HFF-Myc (cell line): ENCODE measurements at places on chromosomes 7 and 10.

- no peak for DNase-seq
These were observed 14.0 kb upstream of the IL6 start for GRCh38 chr7:22712999-22713398.

DNA sequence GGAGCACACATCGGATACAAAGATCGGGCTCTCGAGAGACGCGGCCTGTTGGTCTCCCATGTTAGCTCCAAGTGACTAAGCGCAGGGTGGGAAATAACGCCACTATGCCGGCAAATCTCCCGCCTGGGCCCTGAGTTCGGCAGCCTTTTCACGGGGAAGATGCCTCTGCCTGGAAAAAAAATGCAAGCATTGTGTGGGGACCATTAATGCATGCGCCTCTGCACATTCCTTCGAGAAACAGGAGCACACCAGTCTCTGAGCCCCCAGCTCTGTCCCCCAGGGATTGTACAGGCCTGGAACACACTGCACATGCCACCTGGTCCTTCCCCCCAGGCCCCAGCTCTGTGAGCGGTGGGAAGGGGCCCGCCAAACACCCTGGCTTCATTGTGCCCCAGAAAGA lies 44.1 kb downstream of the FBXW4 start:
- DNase-seq, result no peak

DNA sequence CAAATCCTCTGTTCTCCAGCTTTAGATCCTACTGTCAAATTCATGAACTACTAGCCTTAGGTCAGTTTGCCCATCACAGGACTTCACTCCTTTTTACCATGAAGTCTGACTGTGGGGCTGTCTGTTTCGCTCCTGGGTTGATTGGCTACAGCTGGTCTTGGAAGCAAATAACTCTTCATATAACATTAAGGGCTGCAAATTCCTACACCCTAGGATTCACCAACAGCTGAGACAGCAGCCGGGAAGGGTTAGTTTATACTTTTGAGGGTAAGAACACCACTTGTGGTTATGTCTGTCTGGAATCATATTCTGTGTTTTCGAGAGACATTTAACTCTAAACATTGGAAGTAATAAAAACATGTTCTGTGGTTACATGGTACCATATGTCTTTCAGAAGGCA lies 55.9 kb upstream of the KIAA1217 start:
- DNase-seq, result no peak

DNA sequence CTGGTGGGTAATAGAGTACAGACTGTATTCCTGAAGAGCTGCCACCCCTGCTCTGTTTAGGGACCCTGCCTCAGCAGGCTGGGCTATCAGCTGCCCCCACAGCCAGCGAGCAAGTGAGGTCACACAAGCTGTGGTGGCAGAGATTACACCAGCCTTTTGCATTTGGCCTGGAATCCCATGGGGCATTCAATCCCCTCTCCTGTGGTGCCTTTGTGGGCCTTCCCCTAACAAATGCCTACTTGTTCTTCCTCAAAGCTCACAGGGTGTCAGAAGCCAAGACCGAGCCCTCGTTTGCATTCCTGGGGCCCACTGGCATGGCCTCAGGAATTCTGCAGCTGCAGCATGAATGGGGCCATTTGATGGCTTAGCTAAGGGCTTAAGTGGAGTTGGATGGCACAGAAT lies 212.7 kb upstream of the PHYHIPL start:
- no peak for DNase-seq

- no peak for DNase-seq
These were observed 38.3 kb downstream of the AHCYL2 start for GRCh38 chr7:129263168-129263567.

GRCh38 chr10:111338035-111338434 lies 261.2 kb downstream of the ADRA2A start:
- DNase-seq, result no peak

- no peak for DNase-seq
These were observed 151.8 kb upstream of the CELF2 start for GRCh38 chr10:10865913-10866312.

DNA sequence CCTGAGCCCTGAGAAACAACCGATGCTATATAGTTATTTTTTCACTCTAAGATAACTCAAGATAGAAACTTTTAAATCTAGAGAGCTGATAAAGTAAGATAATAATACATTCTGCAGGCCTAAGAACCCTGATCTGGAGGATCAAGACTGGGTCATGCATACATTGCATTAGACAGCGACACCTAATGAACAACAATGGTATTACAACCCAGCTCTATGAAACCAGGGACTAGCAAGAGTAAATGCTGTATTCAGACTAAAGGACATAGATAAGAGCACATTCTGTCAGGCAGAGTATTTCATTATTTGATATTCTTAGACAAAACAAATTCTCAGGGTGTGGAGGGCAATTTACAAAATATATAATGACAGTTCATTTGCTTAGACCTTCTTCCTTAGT lies 148.6 kb downstream of the GRK5 start:
- no peak for DNase-seq

DNA sequence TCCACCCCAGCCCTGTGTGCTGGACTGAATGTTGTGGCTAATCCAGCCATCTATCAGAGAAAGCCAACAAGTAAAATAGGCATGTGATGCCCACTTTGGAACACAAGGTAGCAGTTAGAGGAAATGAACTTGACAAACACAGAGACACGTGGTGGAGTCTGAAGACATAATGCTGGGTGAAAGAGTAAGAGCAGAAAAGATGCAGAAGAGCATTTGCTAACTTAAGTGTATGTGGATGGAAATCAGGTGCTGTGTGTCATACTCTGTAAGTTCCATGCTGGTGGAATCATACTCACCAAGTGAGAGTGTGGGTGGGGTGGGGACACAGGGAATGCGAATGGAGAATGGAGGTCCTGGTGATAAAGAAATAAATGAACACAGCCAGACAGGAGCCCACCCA lies 22.8 kb downstream of the WDFY4 start:
- DNase-seq, result no peak

DNA sequence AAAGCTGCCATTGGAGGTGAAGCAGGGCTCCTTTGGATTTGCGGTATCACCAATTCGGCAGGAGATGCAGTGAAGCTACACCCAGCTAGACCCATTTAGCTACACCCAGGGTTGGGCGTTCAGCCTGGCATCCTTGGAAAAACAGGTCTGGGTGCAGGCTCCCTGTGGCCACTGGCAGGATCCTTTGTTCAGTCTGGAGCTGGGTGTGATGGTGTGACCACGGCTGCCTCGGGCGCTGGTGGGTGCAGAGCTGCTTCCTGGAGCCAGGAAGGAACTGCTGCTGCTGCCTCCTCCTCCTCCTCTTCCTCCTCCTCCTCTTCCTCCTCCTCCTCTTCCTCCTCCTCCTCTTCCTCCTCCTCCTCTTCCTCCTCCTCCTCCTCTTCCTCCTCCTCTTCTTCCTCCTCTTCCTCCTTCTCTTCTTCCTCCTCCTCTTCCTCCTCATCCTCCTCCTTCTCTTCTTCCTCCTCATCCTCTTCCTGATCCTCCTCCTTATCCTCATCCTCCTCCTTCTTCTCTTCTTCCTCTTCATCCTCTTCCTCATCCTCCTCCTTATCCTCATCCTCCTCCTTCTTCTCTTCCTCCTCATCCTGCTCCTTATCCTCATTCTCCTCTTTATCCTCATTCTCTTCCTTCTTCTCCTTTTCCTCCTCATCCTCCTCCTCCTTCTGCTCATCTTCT lies 84.0 kb downstream of the GRK5 start:
- no peak for DNase-seq

GRCh38 chr10:69318867-69319727 lies 40.8 kb downstream of the HK1 start:
- DNase-seq, result no peak

- no peak for DNase-seq
These were observed 11.8 kb downstream of the CCSER2 start for GRCh38 chr10:84340187-84340586.

GRCh38 chr7:43502941-43503340 lies 80.0 kb upstream of the STK17A start:
- no peak for DNase-seq

GRCh38 chr7:108166687-108167086 lies 36.5 kb upstream of the LAMB4 start:
- no peak for DNase-seq

DNA sequence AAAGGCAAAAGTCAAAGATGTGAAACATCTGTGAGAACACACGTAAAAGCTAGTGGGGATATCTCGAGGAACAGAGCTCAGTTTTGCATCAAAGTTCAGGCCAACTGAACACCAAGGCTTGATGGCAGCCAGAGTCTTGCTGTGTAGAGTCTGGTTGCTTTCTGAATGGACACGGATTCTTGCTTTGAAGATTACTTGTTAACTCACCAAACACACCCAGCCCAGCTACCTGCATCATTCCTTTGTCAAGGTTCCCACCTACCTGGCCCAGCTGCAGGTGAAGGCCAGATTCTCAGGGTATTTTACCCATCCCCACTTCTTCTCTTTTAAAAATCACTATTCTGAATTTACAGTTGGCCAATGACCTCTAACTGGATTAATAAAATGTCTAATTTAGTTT lies 174.4 kb upstream of the PHYHIPL start:
- DNase-seq, result no peak

DNA sequence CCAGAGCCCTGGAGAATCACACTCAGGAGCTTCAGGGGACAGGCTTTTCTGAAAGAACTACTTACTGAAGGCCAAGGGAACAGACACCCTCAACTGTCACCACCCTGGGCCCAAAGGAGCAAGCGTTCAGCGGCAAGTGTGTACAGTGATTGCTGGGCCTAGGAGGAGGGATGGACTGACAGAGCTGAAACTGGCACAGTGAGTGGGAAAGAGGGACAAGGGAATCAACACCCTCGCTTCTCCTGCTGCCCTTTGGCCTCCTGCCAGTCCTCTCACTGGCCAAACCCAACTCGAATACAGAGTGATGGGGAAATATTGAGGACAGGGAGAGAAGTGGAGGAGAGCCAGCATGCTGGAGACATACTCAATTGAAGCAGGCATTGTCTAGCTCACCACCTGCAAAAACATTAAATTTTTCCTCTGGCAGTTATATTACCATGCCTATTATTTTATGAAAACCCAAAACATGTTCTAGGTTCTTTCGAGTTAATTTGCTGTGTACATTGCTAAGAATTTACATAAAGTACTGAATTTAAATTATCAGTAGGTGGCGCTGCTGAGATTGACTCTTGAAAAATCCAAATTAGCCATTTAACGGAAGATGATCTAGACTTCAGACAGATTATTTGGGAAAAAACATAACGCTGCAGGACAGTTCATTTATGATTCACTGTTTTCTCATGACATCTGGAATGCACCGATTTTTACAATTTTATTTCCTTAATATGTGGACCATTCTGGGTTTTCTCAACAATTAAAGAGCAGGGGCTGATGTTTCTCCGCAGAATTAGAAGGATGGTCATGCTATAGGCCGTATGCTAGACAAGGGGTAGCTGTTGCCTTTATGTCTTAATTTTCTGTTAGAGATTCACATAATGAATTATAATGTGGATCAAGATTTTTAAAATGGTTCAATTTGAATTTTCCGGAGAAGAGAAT lies 14.7 kb upstream of the TMEM236 start:
- no peak for DNase-seq

DNA sequence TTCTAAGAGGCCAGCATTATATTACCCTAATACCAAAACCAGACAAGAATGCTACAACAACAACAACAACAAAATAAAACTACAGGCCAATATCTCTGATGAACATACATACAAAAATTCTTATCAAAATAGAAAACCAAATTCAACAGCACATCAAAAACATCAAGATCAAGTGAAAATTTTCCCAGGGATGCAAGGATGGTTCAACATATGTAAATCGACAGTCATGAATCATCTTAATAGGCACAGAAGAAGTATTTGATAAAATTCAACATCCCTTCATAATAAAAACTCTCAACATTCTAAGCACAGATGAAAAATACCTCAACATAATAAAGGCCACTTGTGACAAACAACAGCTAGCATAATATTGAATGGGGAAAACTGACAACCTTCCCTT lies 75.3 kb downstream of the JMJD1C start:
- DNase-seq, result no peak

- peak; percentile 9 for DNase-seq
These were observed 11.6 kb downstream of the ZDHHC6 start for GRCh38 chr10:112434988-112435619.

- no peak for DNase-seq
These were observed 23.1 kb upstream of the DDIT4 start for GRCh38 chr10:72250666-72251065.
